ENCODE measurements at places on chromosomes 5 and 9.

- DNase-seq, result no peak
Observed at GRCh38 chr5:140595538-140596300, 31.1 kb downstream of the SLC35A4 start.

GRCh38 chr9:37963936-37964739 lies 60.2 kb upstream of the SLC25A51 start:
- DNase-seq, result peak; percentile 64

DNA sequence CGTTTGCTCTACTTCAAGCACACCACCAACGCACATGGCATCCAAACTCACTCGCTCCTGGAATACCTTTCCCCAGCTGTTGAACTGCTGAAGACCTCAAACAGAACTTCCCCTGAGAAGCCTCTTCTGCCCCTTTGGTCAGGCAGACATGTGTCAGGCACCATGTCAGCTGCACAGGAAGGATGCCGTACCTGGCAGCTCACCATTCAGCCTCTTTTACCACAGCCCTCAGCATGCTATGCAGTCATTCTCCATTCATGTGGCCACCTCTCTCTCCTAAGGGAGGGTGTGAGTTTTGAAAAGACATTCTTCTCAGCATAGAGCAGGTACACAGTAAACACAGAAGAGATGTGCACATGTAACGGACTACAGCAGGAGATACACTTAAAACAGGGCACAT lies 14.2 kb downstream of the IL4 start:
- DNase-seq, result no peak

- no peak for DNase-seq
Observed at GRCh38 chr9:19331877-19332276, 48.2 kb downstream of the RPS6 start.

- no peak for DNase-seq
Observed at GRCh38 chr9:113178087-113178486, 27.3 kb downstream of the SLC31A2 start.

DNA sequence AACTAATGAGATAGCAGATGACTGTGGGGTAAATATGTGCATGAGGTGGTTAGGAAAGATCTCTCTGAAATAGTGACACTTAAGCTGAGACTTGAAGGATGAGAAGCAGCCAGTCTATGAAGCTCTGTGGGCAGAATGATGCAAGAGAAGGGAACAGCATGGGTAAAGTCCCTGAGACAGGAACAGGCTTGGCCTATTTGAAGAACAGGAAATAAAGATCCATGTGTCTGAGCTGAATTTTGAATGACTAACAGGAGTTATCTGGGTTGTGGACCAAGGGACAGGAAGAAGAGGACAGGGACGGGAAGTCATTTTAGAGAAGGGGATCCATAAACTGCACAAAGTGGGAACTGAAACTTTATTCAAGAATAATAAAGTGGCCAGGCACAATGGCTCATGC lies 25.6 kb upstream of the HMGCS1 start:
- no peak for DNase-seq

DNA sequence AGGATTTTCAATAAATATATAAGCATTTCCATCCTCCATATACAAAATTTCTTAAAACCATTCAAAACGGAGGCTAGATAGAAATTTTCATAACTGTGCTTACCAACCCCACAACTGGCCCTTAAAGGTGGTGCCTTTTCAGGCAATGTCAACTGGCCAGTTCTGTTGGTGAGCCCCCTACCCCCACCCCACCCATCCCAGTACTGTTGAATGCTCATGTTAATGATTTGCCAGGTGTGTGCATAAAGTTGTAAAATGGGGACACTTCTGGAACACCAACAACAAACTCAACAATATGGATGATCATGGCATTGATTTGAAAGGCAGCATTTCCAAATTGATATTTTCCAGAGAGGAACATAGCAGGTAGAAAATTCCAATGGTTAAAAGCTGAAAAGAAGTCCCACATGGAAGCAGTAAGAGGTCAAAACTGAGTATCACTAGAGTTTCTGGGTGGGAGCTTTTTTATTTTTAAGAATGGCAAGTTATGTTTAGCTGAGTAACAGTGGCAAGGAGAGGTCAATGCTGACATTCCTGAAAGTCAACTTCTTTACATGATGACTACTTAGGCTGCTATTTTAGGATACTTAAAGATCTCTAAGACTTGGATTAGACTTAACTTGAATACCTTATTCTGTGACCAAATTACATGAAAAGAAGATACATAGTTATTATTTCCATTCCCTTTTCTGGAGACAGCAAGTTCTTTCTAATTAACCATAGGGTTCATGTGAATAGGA lies 2.7 kb downstream of the LEAP2 start:
- DNase-seq, result no peak

GRCh38 chr9:84070590-84070989 lies 90.0 kb downstream of the RMI1 start:
- DNase-seq, result no peak

DNA sequence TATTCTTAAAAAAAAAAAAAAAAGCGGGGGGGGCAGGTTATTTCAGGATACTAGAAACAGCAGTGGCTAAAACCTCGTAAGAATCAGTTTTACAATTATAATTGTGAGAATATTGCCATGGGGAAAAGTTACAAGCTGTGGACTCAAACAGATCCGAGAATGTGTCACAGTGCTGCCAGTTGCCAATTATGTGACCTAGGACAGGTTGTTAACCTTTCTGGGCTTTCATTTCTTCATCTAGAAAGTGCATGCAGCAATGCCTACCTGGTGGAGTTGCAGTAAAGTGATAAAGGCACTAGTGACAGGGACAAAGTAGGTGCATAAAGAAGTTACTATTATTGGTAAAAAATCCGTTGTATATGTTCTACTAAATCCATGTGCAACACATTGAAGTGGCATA lies 75.8 kb downstream of the CDH6 start:
- DNase-seq, result no peak

- no peak for DNase-seq
Observed at GRCh38 chr5:125463466-125464092, 717.1 kb upstream of the ZNF608 start.

GRCh38 chr9:131149688-131150053 lies 24.3 kb downstream of the NUP214 start:
- no peak for DNase-seq

DNA sequence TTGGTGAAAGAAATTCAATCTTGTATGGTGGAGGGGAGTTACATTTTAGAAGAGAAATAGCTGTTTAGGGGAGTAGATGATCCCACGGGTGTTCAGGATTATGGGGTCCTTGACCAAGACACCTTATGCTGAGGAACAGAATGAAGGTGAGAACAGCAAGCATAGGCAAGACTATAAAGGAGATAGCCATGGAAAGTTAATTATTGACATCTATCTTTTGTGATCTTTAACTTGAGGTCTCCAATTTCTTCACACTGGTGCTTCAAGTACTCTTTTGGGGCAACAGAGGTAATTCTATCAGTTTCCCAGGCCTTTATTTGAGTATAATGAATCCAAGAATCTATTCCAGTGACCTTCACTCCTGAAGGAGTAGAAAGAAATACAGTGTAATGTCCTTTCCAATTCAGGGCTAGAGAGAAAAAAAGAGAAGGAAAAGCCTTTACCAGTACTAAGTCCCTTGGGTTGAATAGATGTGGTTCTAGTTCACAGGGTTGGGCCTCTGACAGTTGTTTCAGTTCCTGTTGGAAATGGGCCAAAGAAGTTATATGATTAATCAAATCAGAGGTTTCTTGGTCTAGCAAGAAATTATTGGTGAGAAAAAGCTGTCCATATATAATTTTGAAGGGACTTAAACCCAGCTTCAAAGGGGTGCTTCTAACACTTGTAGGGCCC lies 2104.1 kb upstream of the ACO1 start:
- no peak for DNase-seq

- DNase-seq, result no peak
Observed at GRCh38 chr5:140602147-140602546, 30.8 kb downstream of the CD14 start.

- no peak for DNase-seq
Observed at GRCh38 chr9:33923079-33923478, 106.1 kb downstream of the UBE2R2 start.

GRCh38 chr5:60295423-60295822 lies 401.9 kb upstream of the PDE4D start:
- DNase-seq, result peak; percentile 1

DNA sequence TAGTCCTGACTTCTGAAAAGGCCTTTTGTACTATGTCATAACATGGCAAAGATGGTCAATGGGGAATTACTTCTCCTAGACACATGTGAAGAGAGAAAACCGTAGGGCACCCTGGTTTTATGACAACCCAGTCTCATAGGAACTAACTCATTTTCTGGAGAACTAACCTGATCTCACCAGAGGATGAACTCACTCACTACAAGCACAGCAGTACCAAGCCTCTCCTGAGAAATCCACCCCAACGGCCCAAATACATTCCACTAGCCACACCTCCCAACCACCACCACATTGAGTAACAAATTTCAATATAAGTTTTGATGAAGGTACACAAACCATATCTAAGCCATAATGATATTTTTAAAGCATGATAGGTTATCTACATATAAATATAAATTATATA lies 909.3 kb upstream of the CDH10 start:
- no peak for DNase-seq

DNA sequence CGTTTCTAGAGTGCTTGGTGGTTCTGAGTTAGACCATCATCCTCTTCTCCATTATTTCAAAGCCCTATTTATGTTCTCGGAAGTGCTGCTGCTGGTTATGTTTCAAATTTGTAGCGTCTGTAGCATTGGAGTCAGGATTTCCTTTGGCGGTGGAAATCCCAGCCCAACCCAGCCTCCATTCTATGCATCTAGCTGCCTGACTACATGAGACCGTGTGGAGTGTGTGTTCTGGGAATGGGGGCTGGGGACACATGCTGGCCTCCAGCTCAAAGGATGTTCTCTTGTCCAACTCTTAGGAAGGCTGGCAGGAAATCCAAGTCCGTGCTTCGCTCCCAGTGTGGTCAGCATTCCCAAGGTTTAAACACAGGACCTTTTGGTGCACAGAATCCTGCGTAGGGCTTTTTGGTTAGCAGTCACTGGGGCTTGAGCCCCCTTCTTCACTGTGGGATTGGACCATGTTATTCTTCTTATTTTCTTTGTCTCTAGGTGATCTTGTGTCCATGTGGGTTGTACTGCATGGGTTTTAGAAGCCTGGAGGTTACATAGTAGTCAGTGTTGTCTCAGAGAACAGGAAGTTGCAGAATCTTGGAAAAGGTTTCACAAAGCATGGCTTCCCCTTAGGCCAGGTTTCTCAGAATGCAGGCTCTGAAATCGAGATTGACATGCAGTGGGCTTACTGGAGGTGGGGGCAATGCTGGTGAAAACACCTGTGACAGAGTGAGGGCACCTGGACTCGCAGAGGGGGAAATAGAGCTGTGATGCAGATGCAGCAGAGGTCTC lies 132.2 kb downstream of the ARHGAP26 start:
- no peak for DNase-seq

DNA sequence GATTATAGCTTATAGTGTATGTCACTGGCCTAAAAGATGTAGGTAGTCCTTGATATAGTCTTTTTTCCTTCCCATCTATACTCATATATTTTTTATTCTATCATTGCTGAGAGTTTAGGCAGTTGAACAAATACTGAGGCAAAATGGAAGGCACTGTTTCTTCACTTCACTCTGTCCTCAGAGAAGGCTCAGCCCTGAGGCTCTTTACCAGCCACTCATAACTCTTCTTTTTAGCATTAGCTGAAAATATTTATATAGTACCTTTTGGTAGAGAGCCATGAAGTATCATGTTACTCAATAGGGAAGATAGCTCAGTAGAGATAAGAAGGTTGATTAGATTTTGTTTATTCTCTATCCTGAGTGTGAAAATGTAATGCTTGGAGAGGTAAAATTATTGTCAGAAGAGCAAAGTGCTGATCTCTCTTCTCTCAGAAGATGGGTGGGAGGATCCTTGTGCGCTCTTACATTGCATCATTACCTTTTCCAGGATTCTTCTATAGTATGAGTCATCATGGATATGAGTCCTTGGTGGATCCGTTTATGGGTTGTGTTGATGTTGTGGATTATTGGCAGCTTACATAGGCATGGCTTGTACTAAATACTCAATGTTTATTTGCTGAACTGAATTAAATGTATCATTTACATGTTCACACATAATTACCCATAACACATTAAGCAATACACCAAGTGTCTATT lies 88.1 kb downstream of the ANXA1 start:
- DNase-seq, result no peak

DNA sequence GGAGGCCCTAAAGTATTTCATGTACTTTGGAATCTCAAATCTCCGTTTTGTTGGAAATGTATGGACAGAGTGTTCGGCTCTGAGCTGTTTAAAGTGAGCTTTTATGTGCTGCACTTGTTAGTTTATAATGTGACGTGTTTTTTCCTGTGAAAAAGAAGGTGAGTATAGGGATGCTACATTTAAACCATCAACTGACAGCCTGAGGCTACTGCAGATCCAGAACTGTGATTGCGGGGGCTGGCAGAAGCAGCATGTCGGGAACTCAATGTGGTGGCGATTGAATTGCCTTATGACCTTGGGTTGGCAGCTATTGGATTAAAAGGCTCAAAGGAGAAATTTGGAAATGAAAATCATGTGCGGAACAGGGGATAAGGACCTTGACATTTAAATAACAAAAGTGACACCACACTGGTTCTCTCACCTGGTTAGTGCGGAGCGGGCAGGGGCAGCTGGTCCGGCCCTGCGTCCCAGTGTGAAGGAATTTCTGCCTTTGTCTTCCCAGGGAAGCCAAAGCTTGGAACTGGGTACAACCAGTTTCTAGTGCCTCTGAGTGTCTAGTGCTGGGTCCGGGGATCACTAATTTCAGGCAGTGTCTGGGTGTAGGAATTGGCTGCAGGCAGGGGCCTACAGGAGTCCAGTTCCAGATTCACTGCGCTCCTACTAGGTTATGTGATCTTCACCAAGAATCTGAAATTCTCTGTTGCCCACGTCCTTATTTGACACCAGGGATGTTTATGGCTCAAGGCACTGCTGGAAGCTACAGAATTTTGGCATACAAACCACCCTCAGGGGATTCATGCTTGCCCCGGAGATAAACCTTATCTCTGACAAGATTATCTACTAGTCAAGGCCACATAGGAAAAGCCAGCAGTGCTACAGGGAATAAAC lies 120.7 kb upstream of the ERCC6L2 start:
- peak; percentile 48 for DNase-seq

DNA sequence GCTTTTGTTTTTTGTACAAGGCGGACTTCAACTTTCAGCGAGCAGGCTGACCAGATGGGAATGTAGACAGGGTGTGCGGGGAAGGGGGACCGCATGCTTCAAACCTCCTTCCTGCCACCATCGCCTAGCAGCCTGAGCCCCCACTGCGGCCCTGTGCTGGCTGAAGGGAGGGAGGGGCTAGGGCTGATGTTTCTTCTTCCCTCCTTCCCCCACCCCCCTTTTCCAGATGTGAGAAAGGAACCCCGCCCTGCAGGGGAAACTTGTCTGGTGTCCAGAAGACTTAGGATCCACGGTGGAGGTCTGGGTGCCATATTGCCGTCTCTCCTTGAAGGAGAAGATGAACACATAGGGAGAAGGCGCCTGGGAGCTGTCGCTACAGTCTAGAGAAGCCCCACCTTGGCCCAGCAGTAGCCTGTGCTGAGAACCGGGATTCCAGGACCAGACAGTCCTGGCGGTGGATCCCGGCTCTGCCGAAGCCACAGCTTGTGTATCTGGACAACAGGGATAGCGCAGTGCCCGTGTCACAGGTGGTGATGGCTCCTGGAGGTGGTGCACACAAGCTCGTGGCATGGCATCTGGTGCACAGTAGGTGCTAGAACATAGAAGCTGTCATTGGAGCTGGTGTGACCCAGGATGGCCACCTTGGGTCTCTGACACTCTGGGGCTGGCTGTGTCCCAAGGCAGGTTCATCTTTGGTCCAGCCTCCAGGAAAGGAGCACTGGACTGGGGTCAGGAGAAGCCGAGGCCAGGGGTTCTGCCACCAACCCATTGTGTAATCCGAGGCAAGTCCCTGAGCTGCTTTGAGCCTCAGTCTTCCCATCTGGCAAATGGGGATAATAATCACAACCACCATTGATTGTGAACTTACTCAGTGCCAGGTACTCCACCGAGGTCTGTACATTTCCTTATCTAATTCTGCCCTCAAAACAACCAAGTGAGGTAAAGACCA lies 205.6 kb downstream of the C9orf50 start:
- DNase-seq, result no peak
